Renal cortex interstitium (tissue), 15 donors: ENCODE measurements at places on chromosomes 3 and 15. TPM values are rescaled to one million over a fixed set of nuclear protein-coding genes. Genes with fewer than 3 reads are reported as not detected.

The GMNC gene
- polyA plus RNA-seq = 5.6 TPM

The MFGE8 gene
- 136 TPM for polyA plus RNA-seq

DNA sequence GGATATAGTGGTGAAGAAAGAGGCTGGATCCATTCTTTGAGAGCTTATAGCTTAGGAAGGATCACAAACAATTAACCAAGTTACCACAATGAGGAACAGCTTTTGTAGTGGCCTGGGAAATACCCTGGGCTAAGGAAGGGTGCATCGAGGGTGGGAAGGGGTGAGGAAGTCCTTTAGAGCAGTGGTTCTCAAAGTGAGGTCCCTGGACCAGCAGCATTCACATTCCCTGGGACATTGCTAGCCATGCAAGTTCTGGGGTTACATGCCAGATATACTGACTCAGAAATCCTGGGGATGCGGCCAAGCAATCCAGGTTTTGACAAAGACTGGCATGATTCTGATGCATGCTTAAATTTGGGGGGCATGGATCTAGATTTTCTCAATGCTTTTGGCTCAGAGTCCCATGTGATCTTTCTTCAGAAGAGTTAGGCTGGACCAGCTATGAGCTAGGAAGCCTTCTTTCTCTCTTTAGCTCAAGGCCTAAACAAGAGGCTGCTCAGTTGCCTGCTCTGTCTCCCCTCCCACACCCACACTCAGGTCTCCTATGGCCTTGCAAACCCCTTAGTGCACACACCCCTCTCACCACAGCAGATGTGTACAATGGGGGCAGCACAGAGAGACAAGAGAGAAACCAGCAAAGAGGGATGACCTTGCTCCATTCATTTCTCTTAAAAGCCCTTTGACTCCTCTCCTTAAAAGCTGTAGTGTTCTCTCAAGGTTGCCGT, 1.8 kb upstream of the CCR1 start:
- no peak for DNase-seq

DNA sequence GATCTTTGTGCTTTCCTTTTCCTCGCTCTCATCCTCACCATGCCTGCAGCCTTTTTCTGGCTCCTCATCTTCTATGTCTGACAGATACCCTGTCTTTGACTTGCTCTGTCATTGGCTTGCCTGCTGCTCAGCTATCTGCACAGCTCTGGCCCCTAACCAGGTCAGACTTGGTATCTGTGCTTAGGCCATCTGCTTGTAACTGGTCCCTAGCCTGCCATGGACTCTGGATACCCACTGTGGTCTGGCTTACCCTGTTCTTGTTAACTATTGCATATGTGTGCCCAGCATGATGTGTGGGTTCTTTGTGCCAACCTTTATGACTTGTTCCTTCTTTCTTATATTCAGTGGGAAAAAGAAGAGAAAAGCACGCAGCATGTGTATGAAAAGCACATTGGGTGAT, 109.7 kb upstream of the ROPN1 start:
- DNase-seq = no peak

DNA sequence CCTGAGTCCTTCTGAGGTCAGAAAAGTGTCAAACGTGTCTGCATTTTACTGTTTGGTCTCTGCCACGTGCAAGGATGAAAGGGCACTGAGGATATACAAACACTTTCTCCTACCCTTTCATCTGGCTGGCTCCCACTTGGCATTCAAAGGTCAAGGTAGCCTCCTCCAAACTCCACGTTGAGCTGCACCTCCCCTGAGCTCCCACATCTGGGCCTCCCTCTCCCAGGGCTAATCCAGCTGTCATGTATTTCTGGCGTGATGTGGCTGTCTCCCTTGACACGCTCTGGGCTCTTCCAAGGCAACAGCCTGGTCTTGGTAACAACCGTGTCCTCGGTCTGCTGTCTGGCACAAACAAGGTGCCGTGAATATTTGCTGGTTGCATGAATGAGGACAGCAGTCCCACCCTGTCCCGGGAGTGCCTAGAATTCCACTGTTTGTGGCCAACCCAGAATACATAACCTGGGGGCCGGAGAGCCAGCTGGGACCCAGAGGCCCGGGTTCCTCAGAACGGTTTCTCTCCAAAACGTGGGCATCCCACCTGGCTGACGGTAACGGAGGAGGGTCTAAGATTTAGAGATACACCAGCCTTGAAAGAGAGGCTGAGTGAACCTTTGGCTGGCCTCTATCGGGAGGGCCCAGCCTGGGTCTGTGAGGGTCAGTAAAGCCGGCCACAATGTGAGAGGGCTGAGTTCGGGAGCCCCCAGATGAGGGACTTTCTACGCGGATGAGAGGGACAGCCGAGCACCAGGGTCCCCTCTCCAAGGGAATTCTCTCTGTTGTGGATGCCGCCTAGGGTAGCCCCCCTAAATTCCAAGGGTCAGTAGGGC, 767 bp downstream of the GLT8D1 start:
- no peak for DNase-seq

DNA sequence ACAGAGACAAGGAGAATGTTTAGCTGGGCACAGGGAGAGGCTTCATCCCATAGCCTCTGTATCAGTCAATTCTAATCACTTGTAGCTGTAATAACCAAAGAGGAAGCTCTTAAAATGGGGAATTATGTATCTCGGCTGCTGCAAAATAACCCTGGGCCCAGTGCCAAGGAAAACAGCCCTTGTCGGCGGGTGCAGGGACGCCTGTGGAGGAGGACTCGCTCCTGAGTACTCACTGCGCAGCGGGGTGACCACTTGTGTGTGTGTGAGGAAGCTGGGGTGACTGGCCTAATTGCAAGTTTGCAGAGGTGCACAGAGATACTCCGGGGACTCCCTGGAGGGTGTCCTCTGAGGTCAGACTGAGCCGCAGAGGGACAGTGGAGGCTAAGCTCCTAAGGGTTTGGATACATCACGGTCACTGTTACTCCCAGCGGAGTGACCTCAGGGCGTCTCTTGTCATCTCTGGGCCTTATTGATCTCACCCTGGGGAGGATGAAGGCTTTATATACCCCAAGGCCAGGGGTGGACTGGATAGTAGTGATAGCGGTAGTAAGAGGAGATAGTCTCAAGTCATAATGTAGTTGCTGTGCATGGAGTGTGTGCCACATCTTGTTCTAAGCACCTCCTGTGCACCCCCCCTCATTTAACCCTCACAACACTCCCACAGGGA, 37.2 kb downstream of the SLC6A6 start:
- peak; percentile 61 for DNase-seq
